ENCODE measurements at places on chromosomes 3 and 15.

DNA sequence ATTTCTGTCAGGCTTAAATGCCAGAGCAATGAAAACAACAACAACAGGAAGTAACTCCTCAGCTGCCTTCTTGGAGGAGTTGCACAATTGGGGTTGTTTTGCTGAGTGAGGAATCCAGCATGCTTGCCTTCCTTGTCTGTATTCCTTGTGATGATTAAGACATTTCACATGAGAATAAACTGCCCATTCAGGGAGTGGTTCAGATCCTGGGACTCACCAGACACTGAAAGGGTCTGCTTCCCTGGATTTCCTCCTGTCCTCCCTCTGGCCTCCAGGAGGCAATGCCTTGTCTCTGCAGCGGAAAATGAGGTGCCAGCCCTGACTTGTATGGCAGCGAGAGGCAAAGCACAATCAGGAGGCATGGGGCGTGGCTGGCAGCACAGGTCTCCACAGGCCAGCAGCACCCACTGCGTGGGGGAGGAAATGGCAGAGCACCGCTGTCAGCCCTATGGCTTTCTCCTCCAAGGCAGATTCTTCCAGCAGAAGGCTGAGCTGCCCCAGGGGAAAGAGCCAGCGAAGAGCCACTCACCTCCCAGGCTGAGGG lies 41.5 kb downstream of the RBP2 start:
- DNase-seq, result no peak

GRCh38 chr15:81025721-81026370 lies 25.1 kb downstream of the TLNRD1 start:
- DNase-seq, result no peak

DNA sequence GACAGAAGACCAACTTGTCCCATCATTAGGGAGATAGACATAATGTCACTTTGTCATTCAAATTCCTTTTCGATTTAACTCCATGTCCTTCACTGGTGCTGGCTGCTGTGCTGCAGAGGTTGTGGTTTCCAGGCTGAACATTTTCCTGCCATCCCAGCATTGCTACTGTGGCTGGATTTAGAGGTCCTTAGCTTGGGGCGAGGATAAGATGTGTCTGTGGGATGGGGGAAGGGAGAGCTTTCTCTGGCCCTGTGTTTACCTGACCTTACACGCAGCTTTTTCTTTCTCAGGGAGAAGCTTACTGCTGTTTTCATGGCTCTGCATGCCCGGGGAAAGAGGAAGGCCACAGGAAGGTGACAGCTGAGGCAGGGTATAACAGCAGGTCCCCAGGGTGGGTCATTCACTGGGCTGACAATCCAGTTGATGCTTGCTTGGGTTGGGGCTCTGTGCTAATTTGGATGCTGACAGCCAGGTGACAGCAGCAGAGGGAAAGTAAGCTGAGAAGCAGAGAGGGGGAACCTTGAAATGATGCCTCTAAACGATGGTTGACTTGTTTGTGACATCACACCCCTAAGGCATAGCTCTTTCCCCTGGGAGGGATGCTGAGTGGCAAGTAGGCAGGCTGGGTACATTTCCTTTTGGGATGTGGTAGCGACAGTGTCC lies 326.9 kb upstream of the CTNNB1 start:
- no peak for DNase-seq

DNA sequence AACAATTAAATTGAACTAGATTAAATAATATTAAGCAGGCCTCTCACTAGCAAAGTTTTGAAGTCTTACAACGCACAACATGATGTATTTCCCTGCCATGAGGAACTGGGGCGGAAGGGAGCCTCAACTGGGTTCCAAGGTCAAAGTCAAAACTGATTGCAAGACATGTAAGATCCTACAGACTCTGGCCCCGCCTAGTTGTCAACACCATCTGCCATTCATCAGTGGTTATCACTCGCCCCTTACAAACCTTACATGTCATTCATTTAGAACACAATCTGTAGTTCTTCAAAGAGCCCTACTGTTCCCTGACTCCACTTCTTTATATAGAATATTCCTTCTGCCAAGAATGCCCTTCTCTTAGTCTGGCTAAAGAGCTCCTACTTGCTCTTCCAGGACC lies 10.0 kb downstream of the ATP13A3 start:
- DNase-seq, result no peak

- DNase-seq, result no peak
Measured at GRCh38 chr3:193016437-193016901, 98.8 kb upstream of the MB21D2 start.

GRCh38 chr3:16513141-16514020 lies at the start of gene RFTN1:
TSS of gene RFTN1 (minus strand) at chr3:16513699. CDS start at chr3:16493869, 19,830 bp downstream.
- peak; percentile 60 for DNase-seq

DNA sequence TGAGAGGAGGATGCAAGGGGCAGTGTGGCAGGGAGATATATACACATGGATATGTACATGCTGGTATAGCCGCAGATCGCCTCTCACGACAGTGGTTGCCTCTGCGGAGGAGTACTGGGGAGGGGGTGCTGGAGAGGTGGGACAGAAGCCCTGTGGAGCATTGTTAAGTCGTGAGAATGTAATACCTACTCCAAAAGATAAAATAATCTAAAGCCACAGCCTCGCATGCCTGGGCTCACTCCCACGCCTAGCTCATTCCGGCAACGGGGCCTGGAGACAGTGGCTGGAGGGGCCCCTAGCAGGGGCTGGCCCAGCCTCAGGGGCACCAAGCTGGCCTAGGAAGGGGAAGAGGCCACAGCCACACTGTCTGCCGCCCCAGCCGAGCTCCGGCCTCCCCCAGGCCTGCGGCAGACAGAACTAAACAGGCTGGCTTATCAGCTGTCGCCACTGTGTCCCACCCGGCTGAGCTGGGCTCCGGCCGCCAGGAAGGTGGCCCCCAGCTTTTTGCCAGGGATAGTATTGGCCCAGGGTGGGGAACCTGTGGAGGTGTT lies 65.1 kb upstream of the LCTL start:
- no peak for DNase-seq

DNA sequence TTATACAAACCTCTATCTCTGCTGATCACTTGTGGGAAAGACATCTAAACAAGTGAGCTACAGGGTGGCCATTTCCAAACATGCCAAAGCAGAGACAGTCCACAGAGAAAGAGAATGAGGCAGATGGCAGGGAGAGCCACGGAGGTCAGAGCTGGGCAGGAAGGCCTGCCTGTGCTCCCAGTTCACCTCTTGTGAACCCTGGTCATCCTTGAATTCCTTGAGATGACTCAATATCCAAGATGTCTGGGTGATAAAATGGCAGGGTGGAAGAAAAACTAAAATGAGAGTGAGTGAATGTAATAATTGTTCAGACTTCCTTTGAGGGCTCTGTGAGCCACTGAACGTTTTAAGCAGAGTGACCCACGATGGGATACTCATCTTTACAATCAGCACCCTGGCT lies 104.8 kb downstream of the PLCH1 start:
- no peak for DNase-seq

- no peak for DNase-seq
Measured at GRCh38 chr3:116870379-116870778, 160.8 kb downstream of the TUSC7 start.

GRCh38 chr3:197297002-197297401 lies 1.4 kb downstream of the DLG1 start:
- DNase-seq, result no peak

DNA sequence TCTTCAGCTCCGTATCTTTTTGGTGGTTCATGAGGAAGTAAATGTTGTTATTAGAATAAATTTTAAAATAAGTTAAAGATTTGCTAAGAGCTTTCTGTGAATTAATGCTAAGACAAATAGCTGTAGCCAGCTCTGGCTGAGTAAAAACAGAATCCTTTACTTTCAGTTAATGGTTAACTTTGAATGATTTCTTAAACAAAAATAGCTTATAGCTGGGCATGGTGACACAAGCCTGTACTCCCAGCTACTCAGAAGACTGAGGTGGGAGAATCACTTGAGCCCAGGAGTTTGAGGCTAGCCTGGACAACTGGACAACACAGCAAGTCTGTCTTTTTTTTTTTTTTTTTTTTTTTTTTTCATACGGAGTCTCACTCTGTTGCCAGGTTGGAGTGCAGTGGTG lies 25.0 kb downstream of the TCAIM start:
- no peak for DNase-seq

GRCh38 chr3:71896751-71897150 lies 111.8 kb upstream of the PROK2 start:
- DNase-seq, result no peak

GRCh38 chr3:28575100-28575745 lies 226.6 kb upstream of the AZI2 start:
- no peak for DNase-seq

DNA sequence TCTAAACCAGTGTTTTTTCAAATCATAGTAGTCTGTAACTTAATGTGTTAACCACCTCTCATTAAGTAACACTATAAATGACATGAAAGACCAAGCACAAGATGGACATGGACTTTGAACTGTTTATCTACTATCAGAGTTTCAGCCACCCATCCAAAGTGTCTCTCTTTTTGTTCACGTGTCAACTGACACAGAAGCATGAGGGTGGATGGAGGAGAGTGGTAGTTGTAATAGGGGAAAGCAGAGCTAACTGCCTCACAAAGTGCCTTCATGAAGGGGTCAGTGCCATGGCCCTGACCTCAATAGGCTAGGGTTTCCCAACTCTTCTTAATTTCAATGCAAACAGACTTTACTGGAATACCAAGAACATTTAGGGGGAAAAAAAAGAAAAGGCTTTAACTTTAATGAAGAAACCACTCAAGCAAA lies 32.1 kb upstream of the TRPM7 start:
- no peak for DNase-seq

- DNase-seq, result peak; percentile 20
Measured at GRCh38 chr15:55221090-55222011, 24.6 kb upstream of the RSL24D1 start.

DNA sequence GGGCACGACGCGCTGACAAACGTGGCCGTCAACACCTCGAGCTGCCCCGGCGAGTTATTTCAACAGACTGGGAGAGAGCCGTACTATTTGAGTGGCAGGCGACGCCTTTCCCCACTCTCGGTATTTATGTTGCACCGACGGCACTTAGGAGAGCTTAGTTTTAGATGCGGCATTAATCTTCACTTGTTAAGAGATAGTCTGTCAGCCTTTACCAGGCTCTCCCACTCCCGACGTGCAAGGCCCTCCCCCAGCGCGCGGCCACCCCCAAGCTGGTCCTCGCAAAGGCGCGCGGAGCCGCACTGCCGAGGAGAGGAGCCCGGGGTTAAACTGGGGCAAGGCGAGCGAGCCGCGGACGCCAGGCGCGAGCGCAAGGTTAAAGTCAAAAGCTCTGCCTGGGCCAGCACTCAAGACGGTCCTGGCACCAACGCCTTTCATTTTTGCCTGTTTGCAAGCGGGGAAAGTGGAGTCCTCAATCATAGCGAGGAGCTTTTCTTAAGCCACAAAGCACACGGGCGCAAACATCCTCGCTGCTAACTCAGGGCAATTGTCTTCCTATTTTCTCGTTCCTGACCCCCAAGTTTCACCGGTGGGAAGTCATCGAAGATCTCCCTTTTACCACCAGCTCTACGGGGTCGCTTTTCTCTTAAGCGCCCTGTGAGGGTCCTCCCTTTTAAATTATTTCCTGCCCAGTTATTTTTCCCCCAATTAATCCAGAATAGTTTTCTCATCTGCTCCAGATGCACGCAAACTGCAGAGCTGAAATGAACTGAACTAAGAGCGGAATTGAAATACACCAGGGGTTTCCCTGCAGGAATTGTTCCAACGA lies 86.6 kb downstream of the NR2F2 start:
- no peak for DNase-seq

DNA sequence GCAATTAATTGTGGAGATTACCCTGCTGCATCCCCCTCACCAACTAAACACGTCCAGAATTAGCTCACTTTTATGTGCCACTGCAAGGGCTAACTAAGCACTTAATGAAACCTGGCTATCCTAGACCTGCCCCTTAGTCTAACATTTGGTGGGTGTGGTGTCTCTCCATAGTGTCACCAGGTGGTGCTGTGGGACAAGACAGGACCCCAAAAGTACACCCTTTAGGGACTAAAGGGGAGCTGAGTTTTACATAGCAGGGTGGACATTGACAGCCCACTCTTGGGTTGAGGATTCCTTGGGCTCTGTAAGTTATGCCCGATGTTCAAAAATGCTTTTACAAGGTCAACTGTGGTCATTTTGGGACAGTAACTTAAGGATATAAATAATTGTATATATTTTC lies 5.7 kb downstream of the DUT start:
- DNase-seq, result no peak

Measured in CD4-positive, alpha-beta T cell treated with Interleukin-15 for 1 hour (primary cell).